ENCODE measurements at places on chromosomes 13 and 19. TPM values are rescaled to one million over a fixed set of nuclear protein-coding genes. Genes with fewer than 3 reads are reported as not detected.

The OVOL3 gene
- not detected for total RNA-seq

GRCh38 chr19:16536130-16536529 is 6.1 kb downstream of the CHERP start:
- no peak for DNase-seq

The RNF17 gene
- total RNA-seq: 0.09 TPM

The MPND gene
- total RNA-seq: 11.3 TPM

- peak; percentile 26 for DNase-seq
Measured at GRCh38 chr19:45615795-45616703, 14.0 kb upstream of the GPR4 start.

DNA sequence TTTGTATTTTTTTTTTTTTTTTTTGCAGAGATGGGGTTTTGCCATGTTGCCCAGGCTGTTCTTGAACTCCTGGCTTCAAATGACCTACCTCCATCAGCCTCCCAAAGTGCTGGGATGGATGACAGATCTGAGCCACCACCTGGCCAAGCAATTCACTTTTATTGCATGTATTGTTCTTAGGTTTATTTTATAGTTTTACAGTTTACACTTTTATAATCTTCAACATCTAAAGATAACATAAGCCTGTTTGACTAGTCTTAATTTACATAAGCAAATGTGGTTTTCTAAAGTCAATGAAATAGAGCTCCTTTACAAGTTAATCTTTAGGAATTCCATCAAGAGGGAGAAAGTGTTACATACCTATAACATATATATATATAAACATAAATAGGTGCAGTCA is 9.5 kb upstream of the MPV17L2 start:
- no peak for DNase-seq

All from cerebellum (tissue), 4 donors.